ENCODE measurements at places on chromosomes 2 and 18.

- DNase-seq, result no peak
Observed at GRCh38 chr2:68838641-68839040, 32.6 kb downstream of the BMP10 start.

DNA sequence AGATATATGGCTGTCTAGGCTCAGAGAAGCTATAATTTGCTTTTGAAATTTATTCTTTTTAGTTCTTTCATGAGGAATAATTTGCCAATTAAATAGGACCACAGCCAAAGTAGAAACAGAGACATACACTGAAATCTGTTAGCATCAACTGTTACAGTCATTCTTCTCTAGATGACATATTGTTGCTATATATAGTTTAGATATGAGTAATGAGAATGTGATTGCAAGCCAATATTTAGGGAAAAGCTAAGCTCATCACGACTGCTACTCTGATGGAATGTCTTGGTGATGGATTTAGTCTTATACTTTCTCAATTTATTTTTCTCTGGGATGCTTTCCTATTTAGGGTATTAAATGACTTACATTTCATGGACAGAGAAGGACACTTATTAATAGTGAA, 259.1 kb downstream of the LNPK start:
- DNase-seq, result no peak

GRCh38 chr2:24253303-24253919, 78.6 kb downstream of the FAM228A start:
- DNase-seq, result no peak

DNA sequence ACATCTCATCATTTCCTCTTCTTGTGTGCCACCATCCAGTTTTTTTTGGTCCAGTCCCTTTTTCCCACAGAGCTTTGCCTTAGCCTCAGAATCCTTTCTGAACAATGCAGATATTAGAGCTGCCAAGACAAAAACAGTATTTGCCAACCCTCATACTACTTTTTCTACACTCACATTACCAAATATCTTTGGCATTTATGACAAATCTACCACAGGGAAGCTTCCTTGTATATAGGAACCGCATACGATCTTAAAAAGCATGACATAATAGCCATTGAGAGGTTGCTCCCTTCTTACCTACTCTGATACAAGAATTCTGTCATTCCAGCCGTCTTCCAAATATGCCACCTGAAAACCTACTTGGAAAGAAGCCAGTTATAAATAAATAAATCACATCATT, 9.4 kb downstream of the ZNF24 start:
- DNase-seq, result no peak

DNA sequence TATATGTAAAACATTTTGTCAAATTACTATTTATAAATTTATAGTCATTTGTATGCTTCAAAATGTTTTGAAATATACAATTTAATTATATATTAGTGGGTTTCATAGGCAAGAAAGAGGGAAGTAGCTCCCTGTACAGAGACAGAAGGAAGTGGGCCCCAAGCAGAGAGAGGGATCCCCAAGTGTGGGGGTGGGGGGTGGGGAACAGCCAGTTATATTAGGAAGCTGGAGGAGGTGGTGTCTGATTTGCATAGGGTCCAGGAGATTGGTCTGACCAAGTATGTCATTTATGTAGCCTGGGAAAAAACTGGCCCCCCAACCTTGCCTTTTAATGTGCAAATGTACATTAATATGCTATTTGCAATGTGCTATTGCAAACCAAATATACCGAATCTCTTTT, 76.5 kb upstream of the ZSWIM2 start:
- no peak for DNase-seq

- DNase-seq, result no peak
Observed at GRCh38 chr2:110973262-110973661, 147.5 kb upstream of the BCL2L11 start.

- no peak for DNase-seq
Observed at GRCh38 chr2:128420131-128420530, 101.5 kb upstream of the HS6ST1 start.

- DNase-seq, result no peak
Observed at GRCh38 chr18:50396005-50396660, 21.3 kb downstream of the SKA1 start.

GRCh38 chr2:212958757-212959295, 192.6 kb downstream of the IKZF2 start:
- no peak for DNase-seq

- no peak for DNase-seq
Observed at GRCh38 chr2:11942178-11942569, 195.7 kb downstream of the LPIN1 start.

DNA sequence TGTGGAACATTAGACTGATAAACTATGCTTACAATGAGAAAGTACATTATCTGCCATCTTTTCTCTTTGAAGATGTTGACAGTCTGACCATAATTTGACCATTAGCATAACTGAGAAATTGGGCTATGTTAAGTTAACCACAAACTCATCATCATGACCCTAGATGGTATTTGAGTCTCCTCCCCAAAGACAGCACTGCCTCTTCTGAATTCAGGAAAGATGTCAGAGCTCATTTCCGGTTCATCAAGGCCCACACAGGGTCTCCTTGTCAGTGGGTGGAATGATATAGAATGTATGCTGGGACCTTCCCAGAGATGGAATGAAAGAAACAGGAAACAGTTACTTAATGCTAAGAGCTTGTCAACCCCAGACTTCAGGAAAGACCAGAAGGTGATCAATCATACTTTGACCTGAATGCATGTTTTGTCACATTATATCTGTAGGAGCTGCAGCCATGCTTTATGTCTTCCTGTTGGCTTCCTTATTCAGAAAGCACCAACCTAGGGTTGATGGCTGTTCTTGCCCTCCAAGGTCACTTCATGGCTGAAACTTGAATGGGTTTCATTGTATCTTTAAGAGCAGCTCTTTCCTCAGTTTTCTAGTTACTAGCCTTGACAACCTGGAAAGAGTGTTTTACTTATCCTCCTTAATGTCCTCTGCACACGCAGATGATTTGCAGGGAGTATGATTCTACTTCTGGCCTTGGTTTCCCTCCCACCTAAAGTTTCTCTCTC, 99.1 kb upstream of the NEUROD1 start:
- no peak for DNase-seq

DNA sequence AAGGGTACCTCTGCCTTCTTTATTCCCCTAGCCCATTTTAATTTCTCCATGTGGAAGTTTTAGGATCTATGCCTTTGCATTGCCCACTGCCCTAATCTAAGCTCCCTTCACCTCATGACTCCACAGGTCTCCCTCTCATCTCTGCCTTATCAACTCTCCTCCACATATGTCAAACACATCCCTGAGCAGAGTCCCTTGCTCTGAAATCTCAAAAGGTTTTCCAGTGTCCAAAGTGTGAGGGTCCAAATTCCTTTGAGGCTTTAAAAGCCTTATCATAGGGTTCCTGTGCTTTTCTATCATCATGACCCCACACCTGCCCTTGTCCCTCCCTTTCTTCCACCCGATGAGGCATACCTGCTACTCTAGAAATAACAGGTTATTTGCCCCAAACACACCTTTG, 38.6 kb downstream of the SLC4A1AP start:
- no peak for DNase-seq

DNA sequence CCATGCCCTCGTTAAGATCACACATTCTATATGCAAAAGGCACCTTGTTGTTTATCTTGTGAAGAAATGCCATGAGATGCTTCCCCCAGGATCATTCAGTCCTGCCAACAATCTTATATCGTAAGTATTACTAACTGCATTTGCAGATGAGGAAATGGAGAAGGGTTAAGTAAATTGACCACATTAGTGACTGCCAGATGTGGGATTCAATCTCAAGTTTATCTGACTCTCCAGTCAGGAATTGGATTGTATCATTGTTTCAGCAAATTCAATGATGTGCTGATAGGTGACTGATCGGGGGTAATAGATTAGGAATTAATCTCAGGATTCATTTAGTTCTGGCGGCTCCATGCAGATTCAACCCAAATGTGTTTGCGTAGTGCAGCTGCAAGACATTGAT, 106.2 kb downstream of the CNTNAP5 start:
- no peak for DNase-seq

DNA sequence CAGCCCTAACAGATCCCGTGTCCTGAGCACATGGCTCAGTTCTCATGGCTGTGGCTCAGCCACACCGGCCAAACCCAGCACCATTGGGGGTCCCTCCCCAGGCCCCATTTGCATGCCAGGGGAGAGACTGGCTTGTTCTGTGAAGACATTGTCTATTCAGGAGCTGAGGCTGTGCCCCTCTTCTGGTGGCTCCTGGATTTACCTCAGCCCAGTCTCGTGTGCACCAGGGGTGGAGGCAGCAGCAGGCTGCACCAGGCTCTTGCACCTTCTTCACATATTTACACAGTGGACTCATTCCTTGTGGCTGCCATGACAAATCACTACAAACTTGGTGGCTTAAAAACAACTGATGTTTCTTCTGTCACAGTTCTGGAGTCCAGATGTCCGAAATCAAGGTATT, 92.4 kb upstream of the ITGA6 start:
- DNase-seq, result no peak

DNA sequence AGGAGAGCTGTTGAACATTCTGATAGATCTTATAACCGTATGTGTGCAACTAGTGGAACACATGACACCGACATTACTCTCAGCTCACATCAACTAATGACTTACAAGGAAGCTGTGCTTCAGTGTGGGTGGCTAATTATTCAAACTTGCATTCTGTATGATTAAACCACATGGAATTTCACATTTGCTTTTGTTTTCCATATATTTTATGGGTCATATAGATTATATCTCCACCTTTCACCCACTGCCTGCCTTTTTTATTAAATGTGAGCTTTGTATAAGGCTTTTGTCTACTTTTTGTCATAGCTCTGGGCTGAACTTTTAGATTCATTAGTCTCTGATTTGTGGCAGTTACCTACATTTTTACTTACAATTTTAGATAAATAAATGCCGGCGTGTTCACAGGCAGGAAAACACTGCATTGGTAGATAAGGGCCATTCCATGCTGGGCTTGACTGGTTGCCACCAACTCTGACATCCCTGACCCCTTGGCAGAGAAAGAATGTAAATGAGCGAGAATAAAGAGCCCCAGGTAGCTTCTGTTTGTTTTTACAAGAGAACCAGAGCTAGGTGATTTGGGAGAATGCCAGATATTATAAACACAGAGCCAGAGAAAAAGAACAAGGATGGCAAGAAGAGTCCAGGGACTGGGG, 35.7 kb downstream of the LYPD6 start:
- no peak for DNase-seq

DNA sequence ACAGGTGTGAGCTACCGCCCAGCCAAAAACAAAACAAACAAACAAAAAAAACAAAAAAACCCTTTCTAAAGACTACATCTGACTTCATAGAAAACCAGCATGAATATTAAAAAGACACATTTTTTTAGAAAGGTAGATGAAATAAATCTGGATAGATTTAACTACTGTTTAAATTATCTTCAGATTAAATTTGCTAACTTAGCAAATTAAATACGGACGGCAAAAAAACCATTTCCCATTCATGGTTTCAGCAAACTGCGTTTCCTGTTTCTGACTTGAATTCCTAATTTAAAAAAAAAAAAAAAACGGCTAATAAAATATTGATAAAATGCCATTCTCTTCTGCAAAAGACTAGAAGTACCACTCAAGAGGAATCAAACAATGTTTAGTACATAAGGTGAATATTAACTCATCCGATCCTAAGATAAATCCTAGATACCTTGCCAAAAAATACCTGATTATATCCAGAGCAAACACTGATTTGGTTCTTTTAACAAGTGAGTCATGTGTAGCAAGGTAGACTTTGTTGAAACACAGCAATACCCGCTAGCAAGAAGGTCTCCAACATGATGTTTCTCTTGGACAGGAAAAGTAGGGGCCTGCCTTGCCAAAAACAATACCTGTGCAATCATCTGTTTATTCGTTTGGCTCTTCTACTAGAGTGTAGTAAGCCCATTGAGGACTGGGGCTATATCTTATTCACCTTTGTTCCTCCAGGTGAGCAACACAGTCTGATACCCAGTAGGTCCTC, 96.2 kb downstream of the BARD1 start:
- DNase-seq, result no peak
